Tracheal epithelial cell (primary cell): ENCODE measurements at places on chromosomes 7 and 10. TPM values are rescaled to one million over a fixed set of nuclear protein-coding genes. Genes with fewer than 3 reads are reported as not detected.

Gene LBX1
- total RNA-seq: not detected in 2 replicates

Gene HHEX
- total RNA-seq: 0.43 and 0.72 TPM in 2 replicates

Gene VWC2
- total RNA-seq: not detected in 2 replicates

Gene HECW1
- not detected in 2 replicates for total RNA-seq

Gene GPRIN2
- total RNA-seq: 0.85 and 10.4 TPM in 2 replicates

Gene CLRN3
- not detected in 2 replicates for total RNA-seq

Gene SUN3
- not detected in 2 replicates for total RNA-seq

Gene STEAP1B
- 7.0 and 8.2 TPM in 2 replicates for total RNA-seq

Gene NME8
- not detected in 2 replicates for total RNA-seq

Gene PON3
- 0.96 and 3.6 TPM in 2 replicates for total RNA-seq

Gene PNLIP
- not detected in 2 replicates for total RNA-seq

Gene NRCAM
- 0.64 and 17.8 TPM in 2 replicates for total RNA-seq

Gene MMS19
- total RNA-seq: 66.9 and 68.7 TPM in 2 replicates

Gene ZNF804B
- not detected in 2 replicates for total RNA-seq

Gene CPA2
- total RNA-seq: 0.43 TPM in 1 of 2 replicates, not detected in the other

Gene EVX1
- total RNA-seq: not detected in 2 replicates

Gene GPR26
- total RNA-seq: not detected in 2 replicates

Gene CD36
- 9.2 and 14.7 TPM in 2 replicates for total RNA-seq

Gene ZNF467
- 0.43 and 1.2 TPM in 2 replicates for total RNA-seq

Gene PLOD3
- 24.7 and 37.4 TPM in 2 replicates for total RNA-seq

Gene CPXM2
- total RNA-seq: 0.21 and 0.48 TPM in 2 replicates

Gene LRRN3
- under 0.01 TPM in 1 of 2 replicates, not detected in the other for total RNA-seq

Gene ACTR3C
- total RNA-seq: 4.5 and 11.6 TPM in 2 replicates

Gene PIK3AP1
- total RNA-seq: 1.1 and 4.1 TPM in 2 replicates

Gene GAD2
- not detected in 2 replicates for total RNA-seq

Gene SDK1
- total RNA-seq: 0.43 and 1.7 TPM in 2 replicates
